Activated CD8-positive, alpha-beta T cell treated with anti-CD3 and anti-CD28 coated beads, Interleukin-2, amount 10 ng/mL, durations not matched to agents 7 days and 5 days (primary cell): ENCODE measurements at places on chromosomes 4 and X. TPM values are rescaled to one million over a fixed set of nuclear protein-coding genes. Genes with fewer than 3 reads are reported as not detected.

DNA sequence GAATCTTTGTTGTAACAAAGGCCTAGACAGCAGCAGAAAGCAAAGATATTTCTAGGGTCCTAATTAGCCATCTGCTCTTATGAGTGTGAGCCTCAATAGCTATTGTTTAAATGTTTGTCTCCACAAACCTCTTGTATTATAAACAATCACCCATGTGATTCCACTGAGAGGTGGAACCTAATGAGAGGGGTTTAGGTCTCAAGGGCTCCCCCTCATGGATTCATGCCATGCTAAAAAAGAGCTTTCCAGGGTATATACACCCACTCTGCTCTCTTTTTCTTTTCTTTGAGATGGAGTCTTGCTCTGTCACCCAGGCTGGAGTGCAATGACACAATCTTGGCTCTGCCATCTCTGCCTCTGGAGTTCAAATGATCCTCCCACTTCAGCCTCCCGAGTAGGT, 42.1 kb downstream of the TRIM61 start:
- H3K4me1 ChIP-seq, result no peaks in the 10 kb centered on the region
- no peak overlapping the region for H3K27ac ChIP-seq
- H3K4me3 ChIP-seq, result no peak overlapping the region
- H3K27me3 ChIP-seq, result peaks cover 4% of the 10 kb centered on the region
- no peak for DNase-seq
- no peaks in the 10 kb centered on the region for H3K36me3 ChIP-seq

DNA sequence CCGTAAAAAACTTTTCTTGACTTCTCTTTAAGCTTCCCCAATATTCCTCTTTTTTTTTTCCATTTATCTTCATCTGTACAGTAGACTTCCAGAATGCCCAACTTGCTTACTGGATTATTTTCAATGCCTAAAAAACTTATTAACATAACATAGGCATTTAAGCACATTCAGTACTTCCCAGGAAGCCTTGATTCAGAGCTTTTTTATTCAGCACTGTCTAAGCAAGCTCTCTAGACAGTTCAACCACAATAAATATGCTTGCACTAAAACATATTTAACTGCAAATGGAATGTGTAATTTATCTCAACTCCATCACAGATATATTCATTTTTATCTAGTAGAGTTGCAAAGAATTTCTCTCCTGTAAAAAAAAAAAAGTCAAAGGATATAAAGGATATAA, 997.8 kb downstream of the ARAP2 start:
- H3K4me1 ChIP-seq, result no peaks in the 10 kb centered on the region
- no peak for DNase-seq
- no peak overlapping the region for H3K4me3 ChIP-seq
- H3K36me3 ChIP-seq, result no peaks in the 10 kb centered on the region

DNA sequence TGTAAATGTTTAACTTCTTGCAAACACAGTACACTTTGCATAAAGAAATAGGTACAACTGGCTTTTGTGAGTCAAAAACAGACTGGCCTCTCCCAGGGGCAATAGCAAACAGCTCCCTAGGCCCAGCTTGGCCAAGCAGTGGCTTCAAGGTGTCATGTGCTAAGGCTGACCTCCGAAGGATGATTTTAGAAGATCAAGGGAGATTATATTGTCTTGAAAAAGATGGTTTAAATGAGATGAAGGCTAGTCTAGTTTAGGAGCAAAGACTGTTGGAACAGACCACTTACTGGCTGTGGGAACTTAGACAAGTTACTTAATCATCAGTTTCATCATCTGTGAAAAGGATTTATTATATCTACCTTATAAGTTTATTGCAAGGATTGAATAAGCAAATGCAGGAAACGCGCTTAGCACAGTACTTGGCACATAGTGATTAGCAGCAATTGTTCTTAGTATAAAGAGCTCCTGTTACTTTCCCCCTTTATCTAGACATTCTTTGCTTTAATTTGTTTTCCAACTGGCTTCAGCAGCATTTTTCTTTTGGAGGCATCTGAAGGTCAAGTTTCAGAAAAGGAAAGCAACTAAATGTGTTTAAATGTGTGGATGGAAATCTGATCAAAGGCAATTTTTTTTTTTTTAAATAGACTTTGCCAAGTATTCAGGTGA, 17.2 kb downstream of the ANXA3 start:
- H3K36me3 ChIP-seq, result no peaks in the 10 kb centered on the region
- no peak overlapping the region for H3K4me3 ChIP-seq
- peaks cover 5% of the 10 kb centered on the region for H3K4me1 ChIP-seq
- H3K27me3 ChIP-seq, result peaks cover 16% of the 10 kb centered on the region
- DNase-seq, result no peak

GRCh38 chr4:173218411-173219125, 50.0 kb downstream of the GALNT7 start:
- peaks cover 4% of the 10 kb centered on the region for H3K4me1 ChIP-seq
- H3K27me3 ChIP-seq, result no peaks in the 10 kb centered on the region
- no peak overlapping the region for H3K4me3 ChIP-seq

- H3K27me3 ChIP-seq, result no peaks in the 10 kb centered on the region
- DNase-seq, result no peak
- H3K4me1 ChIP-seq, result peaks cover 9% of the 10 kb centered on the region
- H3K27ac ChIP-seq, result no peak overlapping the region
Measured at GRCh38 chr4:8724436-8725070, 132.0 kb downstream of the CPZ start.

GRCh38 chr4:80781431-80781830, 249.1 kb upstream of the BMP3 start:
- H3K4me3 ChIP-seq, result no peak overlapping the region
- DNase-seq, result no peak
- no peaks in the 10 kb centered on the region for H3K4me1 ChIP-seq
- H3K27ac ChIP-seq, result no peak overlapping the region
- H3K27me3 ChIP-seq, result no peaks in the 10 kb centered on the region
- no peaks in the 10 kb centered on the region for H3K36me3 ChIP-seq

The FAM133A gene
- not detected for total RNA-seq

The PABPC4L gene
- not detected for total RNA-seq

- no peak overlapping the region for H3K27ac ChIP-seq
- H3K36me3 ChIP-seq, result peaks cover 10% of the 10 kb centered on the region
- no peaks in the 10 kb centered on the region for H3K27me3 ChIP-seq
- DNase-seq, result no peak
- no peak overlapping the region for H3K4me3 ChIP-seq
- no peaks in the 10 kb centered on the region for H3K4me1 ChIP-seq
Measured at GRCh38 chr4:55503169-55503568, 43.5 kb downstream of the CLOCK start.
